Karpas-422 (cell line): ENCODE measurements at places on chromosomes 6 and 20. TPM values are rescaled to one million over a fixed set of nuclear protein-coding genes. Genes with fewer than 3 reads are reported as not detected.
A peak's percentile ranks its signal among the peaks of the same experiment; 100 is the strongest.

DNA sequence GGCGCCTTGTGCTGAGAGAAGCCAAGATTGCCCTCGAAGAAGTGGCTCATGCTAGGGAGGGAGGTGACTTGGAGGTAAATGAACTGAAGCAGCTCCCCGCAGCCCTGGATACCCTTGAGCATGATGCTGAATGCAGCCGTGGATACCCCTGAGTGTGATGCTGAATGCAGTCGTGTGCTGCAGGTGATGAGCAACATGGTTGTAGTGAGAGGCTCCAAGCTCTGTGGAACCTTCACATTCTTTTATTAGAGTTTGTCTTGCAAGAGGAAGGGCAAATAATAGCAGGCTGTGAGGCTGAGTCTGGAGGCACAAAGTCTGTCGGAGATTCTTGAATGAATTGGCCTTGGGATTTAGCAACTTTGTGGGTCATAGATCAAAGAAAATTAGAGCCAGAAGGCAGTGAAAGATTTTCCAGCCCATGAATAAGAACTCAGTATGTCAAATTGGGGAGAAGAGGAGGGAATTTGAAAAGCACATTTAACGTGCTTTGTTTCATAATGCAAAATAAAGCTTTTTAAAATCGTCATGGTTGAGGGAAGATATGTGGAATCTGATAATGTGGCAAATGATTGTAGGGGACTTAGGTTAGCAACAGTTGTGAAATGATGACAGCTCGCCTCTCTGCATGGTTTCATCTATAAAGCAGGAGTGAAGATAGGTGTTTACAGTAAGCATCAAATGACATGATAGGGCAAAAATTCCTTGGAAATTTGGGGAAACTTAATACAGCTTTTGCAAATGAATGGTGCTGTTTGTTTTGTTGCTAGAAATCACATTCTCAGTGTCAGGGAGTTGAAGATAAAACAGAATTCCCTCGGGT is 120.1 kb upstream of the TIAM2 start:
- no peaks in the 10 kb centered on the region; the same call in 1 of the 2 replicates for H3K36me3 ChIP-seq
- no peaks in the 10 kb centered on the region for H3K27me3 ChIP-seq
- peak overlapping the region; percentile 6; the same call in 1 of the 2 replicates for H3K4me3 ChIP-seq

DNA sequence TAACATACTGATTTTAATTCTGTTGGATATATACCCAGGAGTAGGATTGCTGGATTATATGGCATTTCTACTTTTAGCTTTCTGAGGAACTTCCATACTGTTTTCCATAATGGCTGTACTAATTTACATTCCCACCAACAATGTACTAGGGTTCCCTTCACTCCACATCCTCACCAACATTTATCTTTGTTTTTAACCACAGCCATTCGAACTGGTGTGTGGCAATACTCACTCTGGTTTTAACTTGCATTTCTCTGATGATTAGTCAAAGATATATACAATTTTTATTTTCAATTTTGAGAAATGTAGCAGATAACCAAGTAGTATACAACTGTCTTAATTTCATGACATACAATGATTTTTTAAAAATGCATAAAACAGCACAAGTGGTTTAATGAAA is 30.3 kb upstream of the ADGRG6 start:
- H3K27me3 ChIP-seq, result no peaks in the 10 kb centered on the region
- no peak for DNase-seq
- no peak overlapping the region for H3K27ac ChIP-seq
- H3K4me3 ChIP-seq, result no peak overlapping the region

DNA sequence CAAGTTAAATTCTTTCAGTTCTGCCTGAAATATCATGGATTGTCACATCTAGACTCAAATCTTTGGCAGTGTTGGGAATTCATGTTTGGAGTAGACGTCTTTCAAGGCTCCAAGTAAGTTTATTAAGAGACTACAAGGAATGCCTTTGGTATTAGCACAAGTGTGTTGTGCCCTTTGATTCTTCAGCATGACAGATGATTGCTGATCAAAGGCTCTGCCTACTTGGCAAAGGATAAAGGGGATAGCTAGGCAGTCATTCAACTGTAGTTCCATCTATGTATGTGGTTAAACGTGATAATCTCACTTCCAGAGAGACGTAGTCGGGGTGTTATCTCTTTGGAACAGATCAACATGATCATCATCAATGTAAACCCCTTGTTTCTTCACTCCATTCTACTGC is 86.2 kb downstream of the SPTLC3 start:
- H3K27me3 ChIP-seq, result no peaks in the 10 kb centered on the region
- DNase-seq, result no peak
- H3K4me1 ChIP-seq, result no peaks in the 10 kb centered on the region
- no peak overlapping the region for H3K4me3 ChIP-seq
- H3K27ac ChIP-seq, result no peak overlapping the region

- H3K4me3 ChIP-seq, result no peak overlapping the region
- H3K27me3 ChIP-seq, result no peaks in the 10 kb centered on the region
- no peak overlapping the region for H3K27ac ChIP-seq
- H3K4me1 ChIP-seq, result no peaks in the 10 kb centered on the region
- no peak for DNase-seq
These were observed 157.4 kb upstream of the ZNF217 start for GRCh38 chr20:53750827-53751619.

Gene SLC13A3
- total RNA-seq, result not detected in 2 replicates

Gene SIRPB2
- total RNA-seq, result not detected in 2 replicates
